ENCODE measurements at places on chromosomes 11 and 22.

DNA sequence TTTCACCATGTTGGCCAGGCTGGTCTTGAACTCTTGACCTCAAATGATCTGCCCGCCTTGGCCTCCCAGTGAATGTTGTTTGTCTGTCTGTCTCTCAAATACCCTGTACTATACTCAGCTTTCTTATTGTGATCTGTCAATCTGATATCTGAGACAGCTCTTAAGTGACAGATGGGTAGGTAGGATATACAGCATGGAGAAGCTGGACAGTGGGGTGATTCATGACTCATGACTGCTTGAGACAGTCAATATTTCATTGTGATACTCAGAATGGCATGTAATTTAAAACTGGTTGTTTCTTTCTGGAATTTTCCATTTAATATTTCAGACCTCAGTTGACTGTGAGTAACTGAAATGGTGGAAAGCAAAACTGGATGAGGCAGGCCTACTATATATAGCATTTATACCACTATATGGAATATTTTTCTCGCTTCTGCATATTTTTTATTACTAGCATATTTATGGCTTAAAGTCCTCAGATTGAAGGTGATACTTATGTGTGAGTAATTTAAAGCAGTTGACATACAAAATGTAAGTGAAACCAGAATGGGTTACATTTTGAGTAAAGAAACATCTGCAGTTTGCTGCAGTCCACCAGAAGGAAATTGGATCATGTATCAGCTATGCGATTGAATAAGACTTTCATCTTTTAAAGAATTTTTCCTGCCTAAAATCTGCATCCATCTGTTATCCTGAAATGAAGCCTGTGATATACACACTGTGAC is 22.3 kb downstream of the ARHGAP42 start:
- H3K27ac ChIP-seq = no peak overlapping the region
- H3K27me3 ChIP-seq = no peaks in the 10 kb centered on the region
- no peaks in the 10 kb centered on the region for H3K4me1 ChIP-seq
- no peak for DNase-seq
- no peak overlapping the region for H3K4me3 ChIP-seq

- no peak overlapping the region for H3K27ac ChIP-seq
- peaks cover 7% of the 10 kb centered on the region for H3K36me3 ChIP-seq
Measured at GRCh38 chr11:16817351-16817750, 78.9 kb downstream of the C11orf58 start.

GRCh38 chr11:130216221-130216550 is 56.6 kb downstream of the ST14 start:
- peaks cover 5% of the 10 kb centered on the region for H3K27me3 ChIP-seq
- H3K27ac ChIP-seq = no peak overlapping the region
- no peaks in the 10 kb centered on the region for H3K4me1 ChIP-seq
- no peak overlapping the region for H3K4me3 ChIP-seq
- DNase-seq = no peak
- no peaks in the 10 kb centered on the region for H3K36me3 ChIP-seq

- no peaks in the 10 kb centered on the region for H3K36me3 ChIP-seq
- no peak overlapping the region for H3K4me3 ChIP-seq
- DNase-seq = no peak
Measured at GRCh38 chr11:101825531-101825930, 89.3 kb upstream of the CEP126 start.

GRCh38 chr22:32199961-32200360 is 4.9 kb downstream of the RFPL2 start:
- no peak overlapping the region for H3K4me3 ChIP-seq
- H3K27ac ChIP-seq = no peak overlapping the region
- H3K27me3 ChIP-seq = peaks cover 19% of the 10 kb centered on the region
- no peak for DNase-seq
- no peaks in the 10 kb centered on the region for H3K36me3 ChIP-seq
